ENCODE measurements at places on chromosomes 5 and 9. TPM values are rescaled to one million over a fixed set of nuclear protein-coding genes. Genes with fewer than 3 reads are reported as not detected.

The PCDHA7 gene
- 0.98 TPM for total RNA-seq

The AK8 gene
- total RNA-seq, result not detected

The NR5A1 gene
- total RNA-seq, result 0.14 TPM

The TMEM252 gene
- total RNA-seq, result not detected

The PCDHB14 gene
- total RNA-seq, result 7.1 TPM

The BNIP1 gene
- 9.8 TPM for total RNA-seq

The SLC45A2 gene
- not detected for total RNA-seq

The HRH2 gene
- total RNA-seq, result 0.51 TPM

The SLC34A1 gene
- not detected for total RNA-seq

GRCh38 chr5:170861917-170862766 is at the start of gene RANBP17:
Gene RANBP17 (plus strand): TSS chr5:170862018.
- peak within 1 kb of the TSS; percentile 50 for H3K4me3 ChIP-seq
- no peaks in the 10 kb centered on the region for H3K36me3 ChIP-seq
- H3K27ac ChIP-seq, result no peak within 1 kb of the TSS
- H3K27me3 ChIP-seq, result no peaks in the 10 kb centered on the region
- peak; percentile 19 for DNase-seq

DNA sequence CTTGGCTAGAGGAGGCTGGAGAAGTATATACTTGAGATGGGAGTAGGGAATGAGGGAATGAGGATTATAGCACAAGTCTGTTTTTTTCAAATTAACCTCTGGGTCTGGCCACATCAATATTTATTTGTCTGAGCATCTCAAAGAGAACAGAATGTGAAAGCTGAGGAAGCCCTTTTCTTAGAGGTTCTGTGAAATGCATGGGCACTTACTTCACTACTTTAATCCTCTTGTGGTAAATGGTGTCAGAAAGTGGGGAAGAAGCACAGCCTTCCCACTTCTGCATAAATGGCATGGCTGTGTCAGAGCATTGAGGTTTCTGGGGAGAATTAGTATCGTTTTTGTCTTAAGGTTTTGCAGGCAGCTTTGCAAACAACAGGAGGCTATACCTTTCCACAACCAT is 48.6 kb downstream of the SPATA31D1 start:
- H3K36me3 ChIP-seq, result no peaks in the 10 kb centered on the region
- no peak overlapping the region for H3K27ac ChIP-seq
- no peaks in the 10 kb centered on the region for H3K27me3 ChIP-seq
- no peak for DNase-seq

- H3K36me3 ChIP-seq, result no peaks in the 10 kb centered on the region
- no peak overlapping the region for H3K4me3 ChIP-seq
- no peaks in the 10 kb centered on the region for H3K4me1 ChIP-seq
- no peaks in the 10 kb centered on the region for H3K27me3 ChIP-seq
- no peak for DNase-seq
Observed at GRCh38 chr5:2184026-2184366, 301.3 kb upstream of the IRX4 start.

- no peak overlapping the region for H3K27ac ChIP-seq
- H3K27me3 ChIP-seq, result no peaks in the 10 kb centered on the region
Observed at GRCh38 chr5:136031711-136032110, 2.9 kb downstream of the TGFBI start.
